ENCODE measurements at places on chromosomes 1 and 21.

DNA sequence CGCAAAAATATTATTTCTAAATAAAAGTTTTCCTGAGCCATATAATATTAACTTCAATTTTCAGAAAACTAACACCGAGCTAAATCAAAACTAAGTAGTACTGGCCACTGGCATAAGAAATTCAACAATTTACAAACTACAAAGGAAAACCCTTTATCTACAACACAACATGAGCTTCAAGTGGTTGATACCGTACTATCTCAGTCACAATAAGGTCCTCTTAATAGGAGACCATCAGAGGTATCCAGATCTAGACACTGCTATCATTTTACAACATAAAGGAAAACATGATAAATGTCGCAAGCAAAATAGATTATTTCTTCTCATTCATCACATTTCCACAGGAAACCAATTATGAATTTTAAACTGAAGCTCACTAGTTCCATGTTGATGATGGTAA, 39.5 kb downstream of the GATAD2B start:
- DNase-seq: no peak

GRCh38 chr1:55481634-55482033, 266.5 kb upstream of the USP24 start:
- DNase-seq: no peak

DNA sequence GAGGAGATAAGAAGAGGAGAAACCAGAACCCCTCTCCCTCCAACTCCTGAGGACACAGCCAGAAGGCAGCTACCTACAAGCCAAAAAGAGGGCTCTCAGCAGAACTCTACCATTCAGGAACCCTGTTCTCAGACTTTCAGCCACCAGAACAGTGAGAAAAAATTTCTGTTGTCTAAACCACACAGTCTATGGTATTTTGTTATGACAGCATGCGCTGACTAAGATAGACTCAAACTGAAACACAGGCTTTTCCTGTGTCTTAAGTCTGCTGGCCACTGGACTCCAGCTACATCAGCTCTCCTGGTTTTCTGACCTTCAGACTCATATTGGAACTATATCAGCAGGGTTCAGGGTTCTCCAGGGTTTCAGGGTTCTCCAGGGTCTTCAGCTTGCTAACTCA, 126.5 kb upstream of the TNFSF4 start:
- no peak for DNase-seq

DNA sequence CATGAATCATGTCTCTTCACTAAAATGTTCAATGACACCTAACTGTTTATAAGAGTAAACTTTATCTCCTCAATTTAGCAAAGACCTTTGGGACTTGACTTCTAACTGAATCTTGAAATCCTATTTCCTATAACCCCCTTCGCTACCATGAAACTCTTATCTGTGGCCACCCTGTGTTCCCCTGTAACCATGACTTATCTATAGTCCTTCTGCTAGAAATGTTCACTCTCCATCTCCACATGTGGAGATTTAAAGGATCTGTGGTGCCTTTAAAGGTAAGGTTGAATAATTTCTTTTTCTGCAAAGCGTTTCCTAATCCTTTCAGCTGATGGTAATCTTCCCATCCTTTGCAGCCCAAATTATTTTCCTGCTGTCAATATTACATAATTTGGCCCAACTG, 436.3 kb upstream of the RUNX1 start:
- no peak for DNase-seq

- DNase-seq: peak; percentile 45
Measured at GRCh38 chr1:39105841-39106765, 80.0 kb downstream of the NDUFS5 start.

GRCh38 chr1:43978264-43978550, 803 bp upstream of the B4GALT2 start:
- DNase-seq: no peak

DNA sequence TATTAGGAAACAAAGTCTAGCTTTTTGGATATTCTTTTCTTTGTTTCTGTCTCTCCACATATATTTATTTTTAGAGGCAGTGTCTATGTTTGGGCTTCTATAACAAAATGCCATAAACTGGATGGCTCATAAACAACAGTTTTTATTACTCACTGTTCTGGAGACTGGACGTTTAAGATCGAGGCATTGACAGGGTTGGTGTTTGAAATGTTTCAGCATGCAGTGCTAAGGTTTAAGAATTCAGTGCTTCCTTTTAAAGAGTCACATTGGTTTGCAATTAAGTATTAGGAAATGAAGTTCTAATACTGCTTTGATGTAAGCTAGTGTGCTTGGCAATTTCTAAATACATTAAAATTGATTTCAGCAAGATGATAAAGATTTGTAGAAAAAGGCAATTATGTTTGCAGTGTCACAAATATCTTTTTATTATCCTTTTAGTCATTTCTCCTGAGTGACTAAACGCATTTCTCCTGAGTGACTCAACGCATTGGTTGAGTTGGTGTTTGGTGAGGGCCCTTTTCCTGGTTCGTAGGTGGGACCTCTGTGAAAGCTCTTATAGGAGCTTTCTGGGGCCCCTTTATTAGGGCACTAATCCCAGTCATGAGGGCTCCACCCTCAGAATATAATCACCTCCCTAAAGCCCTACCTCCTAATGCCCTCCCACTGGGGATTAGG, 317.0 kb downstream of the USP25 start:
- DNase-seq: no peak

GRCh38 chr1:1565340-1565739, 9.3 kb downstream of the SSU72 start:
- DNase-seq: no peak

DNA sequence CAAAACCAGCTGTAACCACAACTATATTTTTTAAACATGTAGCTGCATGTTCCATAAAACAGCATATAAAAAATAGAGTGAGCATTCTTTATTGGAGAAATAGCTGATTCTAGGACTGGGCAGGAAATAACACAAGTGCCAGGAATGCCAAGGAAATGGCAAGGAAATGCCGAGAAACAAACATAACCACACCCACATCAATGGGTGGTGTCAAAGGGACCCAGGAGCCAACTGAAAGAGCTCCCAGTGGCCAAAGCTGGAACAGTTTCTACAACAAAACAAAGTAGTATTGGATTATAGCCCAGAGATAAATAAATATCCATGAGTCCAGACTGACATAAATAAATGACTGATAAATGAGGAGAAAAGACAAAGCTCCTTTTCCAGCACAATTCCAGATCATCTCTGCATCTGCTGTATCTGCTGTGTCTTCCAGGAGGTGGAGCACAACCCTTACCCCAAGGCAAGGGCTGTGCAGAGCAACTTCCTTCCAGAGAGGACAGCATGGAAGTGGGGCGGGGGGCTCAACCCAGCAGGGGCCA, 28.1 kb downstream of the ADARB1 start:
- DNase-seq: no peak

GRCh38 chr1:21779613-21780521, 3.1 kb downstream of the USP48 start:
- no peak for DNase-seq

DNA sequence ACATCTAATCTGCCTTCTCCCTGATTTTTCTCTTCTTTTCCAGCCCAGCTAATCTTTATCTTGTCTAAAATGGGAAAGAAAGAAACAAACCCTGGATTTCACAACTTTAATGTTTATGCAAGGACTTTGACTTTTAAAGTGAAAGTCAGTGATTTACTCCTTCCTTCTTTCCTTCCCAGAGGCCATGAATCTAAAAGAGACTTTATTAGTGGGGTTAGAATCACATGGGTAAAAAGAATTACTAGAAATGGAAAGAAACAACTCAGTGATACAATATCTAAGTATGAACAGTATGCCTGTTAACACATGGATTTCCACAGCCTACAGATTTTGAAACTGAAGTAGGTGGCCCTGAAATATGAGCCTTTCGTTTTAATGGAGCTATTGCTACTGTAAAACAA, 59.8 kb upstream of the KCNK2 start:
- no peak for DNase-seq

- no peak for DNase-seq
Measured at GRCh38 chr1:197268012-197268411, at the start of gene CRB1. TSS of gene CRB1 (plus strand) at chr1:197268252. CDS start at chr1:197268413, 161 bp downstream.

GRCh38 chr1:230747127-230747730, at the start of gene CAPN9:
TSS of gene CAPN9 (plus strand) at chr1:230747388. CDS start at chr1:230747497, 109 bp downstream.
- no peak for DNase-seq

DNA sequence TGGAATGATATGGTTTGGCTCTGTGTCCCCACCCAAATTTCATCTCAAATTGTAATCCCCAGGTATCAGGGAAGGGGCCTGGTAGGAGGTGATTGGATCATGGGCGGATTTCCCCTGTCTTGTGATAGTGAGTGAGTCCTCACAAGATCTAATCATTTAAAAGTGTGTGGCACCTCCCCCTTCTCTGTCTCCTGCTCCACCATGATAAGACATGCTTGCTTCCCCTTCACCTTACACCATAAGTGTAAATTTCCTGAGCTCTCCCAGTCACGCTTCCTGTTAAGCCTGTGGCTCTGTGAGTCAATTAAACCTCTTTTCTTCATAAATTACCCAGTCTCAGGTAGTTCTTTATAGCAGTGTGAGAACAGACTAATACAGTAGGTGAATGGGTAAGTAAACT, 109.3 kb downstream of the DMRTB1 start:
- no peak for DNase-seq

- DNase-seq: no peak
Measured at GRCh38 chr1:204241050-204241449, 27.3 kb upstream of the GOLT1A start.

GRCh38 chr1:15943328-15943991, 32.4 kb downstream of the ZBTB17 start:
- no peak for DNase-seq

GRCh38 chr21:41112740-41113692, 54.9 kb upstream of the BACE2 start:
- DNase-seq: peak; percentile 87

DNA sequence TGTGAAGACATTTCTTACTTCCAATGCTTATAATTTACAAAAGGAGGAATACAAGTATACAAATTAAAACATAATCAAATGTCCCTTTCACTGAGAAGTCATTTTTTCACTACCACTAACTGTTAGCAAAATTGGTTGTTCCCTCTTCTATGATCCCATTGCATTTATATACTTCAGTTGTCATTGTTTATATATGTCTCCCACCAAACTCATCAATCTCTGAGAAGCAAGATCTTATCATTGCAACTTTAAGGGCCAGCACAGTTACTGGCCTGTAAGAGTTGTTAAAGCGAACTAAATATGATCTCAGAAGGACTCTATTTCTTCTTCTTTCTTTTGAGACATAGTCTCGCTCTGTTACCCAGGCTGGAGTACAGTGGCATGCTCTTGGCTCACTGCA, 223.3 kb upstream of the DMRTA2 start:
- no peak for DNase-seq

DNA sequence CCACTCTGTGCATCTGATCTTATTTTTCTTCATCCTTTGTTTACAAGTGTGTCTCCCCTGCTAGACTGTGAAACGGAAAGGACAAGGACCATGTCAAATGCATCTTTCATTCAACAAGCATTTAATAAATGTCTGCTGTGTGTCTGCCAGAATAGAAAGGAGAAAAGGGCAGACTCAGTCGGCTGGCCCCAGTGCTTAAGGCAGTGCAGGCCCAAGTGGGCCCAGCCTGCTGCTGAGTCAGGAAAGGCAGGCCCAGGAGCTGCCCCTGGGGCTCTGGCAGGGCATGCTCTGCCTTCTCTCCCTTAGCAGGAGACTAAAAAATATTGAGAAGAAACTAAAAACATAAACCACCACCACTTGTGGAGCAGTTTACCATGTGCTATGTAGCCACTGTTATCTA, 38.1 kb downstream of the PLEKHA6 start:
- DNase-seq: no peak

DNA sequence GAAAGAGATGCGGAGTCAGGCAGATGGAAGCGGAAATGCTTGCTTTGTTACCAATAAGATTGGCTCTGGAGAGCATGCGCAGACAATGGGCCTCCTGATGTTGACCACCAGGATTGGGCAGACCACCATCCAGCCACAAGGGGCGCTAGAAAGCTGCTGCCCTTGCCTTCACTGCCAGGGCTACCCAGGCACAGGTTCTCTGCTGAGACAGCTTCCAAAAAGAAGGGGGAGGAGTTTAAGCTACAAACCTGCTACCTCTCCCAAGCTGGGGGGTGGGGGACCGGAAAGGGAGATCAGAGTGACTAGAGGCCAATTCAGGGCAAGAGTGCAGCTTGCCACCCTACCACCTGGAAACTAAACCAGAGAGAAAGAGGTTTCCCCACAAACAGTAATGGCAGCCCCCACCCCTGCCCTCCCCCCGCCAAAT, 369.7 kb downstream of the RRAGC start:
- DNase-seq: peak; percentile 37

- no peak for DNase-seq
Measured at GRCh38 chr1:57162607-57163261, 196.9 kb upstream of the C8B start.

DNA sequence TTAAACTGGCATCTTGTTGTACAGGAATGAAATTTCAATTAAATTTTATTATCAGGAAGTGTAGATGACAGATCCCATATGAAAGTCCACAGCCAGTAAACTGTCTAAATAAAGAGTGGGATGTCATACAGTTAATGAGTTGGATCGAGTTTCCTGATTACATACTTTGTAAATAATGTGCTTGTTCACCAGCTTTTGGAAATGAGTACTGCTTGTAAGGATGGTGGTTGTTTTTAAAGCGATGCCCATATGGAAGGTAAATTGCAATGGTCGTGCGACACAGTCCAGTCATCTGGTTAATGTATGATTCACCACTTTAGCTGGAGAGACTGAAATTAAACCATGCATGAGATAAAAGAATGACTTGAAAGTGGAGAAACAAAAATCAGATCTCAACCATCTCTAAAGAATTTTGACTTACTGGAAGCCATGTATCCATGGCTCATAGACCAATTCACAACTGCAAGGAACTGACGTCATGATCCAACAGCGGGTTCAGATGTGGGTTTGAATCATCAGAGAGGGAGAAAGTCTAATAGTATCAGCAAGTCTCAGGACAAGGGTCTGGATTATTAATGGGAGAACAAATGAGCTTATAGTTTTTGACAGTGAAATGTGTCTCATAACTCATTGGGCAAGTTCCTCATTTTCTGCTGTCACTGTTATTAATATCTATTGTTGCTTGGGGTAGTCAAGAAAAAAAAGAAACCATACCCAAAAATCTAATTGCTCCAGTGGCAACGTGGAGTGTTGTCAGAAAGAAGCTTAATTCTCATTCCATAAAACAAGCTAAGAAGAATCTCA, 49.0 kb downstream of the MAP10 start:
- DNase-seq: no peak

DNA sequence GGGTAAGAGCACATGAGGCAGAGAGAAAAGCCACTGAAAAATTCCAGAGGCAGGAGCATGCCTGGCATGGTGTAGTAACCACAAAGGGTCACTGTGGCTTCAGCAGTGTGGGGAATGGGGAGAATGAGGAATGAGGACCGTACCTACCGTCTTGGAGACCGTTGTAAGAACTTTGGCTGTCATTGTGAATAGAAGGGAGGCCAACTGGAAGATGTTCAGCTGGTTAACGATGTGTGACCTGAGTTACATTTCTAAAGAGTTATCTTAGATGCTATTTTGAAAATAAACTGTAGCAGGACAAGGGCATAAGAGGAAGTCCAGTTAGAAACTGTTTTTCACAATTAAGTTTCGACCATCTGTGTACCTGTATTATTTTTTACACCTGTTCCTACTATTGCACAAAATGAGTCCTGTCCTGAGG, 365.5 kb upstream of the SGIP1 start:
- DNase-seq: no peak
